Sigmoid colon (tissue), 7 donors: ENCODE measurements at places on chromosomes 6 and 20. TPM values are rescaled to one million over a fixed set of nuclear protein-coding genes. Genes with fewer than 3 reads are reported as not detected.
A peak's percentile ranks its signal among the peaks of the same experiment; 100 is the strongest.

The RIMS4 gene
- 0.55 TPM for total RNA-seq

The TINAG gene
- not detected for total RNA-seq

The BTNL2 gene
- total RNA-seq: not detected

The SSTR4 gene
- not detected for total RNA-seq

The PEDS1 gene
- 19.1 TPM for total RNA-seq

DNA sequence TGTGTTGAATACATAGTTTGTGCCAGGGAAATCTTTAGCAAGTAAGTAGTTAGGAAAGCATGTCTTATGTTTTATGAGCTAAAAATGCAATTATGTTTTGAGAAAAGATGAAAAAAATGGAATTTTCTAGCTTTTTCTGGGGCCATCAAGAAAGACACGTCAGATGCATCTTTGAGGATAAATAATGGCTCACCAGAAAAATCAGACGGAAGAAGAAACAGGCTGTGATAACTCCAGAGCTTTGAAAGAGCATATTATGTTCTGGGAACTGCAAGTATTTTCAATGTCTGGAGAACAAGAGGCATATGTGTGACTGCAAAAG lies 173.7 kb downstream of the CLVS2 start:
- DNase-seq: no peak

GRCh38 chr20:8780915-8781314 lies 288.0 kb upstream of the PLCB4 start:
- DNase-seq: no peak

DNA sequence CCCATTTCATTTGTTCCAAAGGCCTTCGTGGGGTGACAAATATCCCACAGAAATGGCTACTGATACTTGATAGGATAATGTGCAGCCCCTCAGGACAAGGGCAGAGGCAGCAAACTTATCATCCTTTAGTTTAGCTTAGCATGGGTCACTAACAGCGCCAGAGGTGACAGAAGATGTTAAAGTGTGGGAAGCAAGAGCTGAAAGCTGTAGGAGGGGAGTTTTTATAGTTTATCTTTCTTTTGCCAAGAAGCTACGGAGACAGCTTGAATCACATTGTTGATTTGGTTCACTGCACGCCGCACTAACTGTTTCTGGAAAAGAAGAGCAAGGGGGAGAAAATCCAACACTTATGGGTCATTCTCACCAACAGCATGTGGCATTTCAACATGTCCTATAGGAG lies 773.9 kb upstream of the MMS22L start:
- DNase-seq: no peak

GRCh38 chr6:132101535-132101934 lies 150.4 kb upstream of the CCN2 start:
- DNase-seq: no peak

DNA sequence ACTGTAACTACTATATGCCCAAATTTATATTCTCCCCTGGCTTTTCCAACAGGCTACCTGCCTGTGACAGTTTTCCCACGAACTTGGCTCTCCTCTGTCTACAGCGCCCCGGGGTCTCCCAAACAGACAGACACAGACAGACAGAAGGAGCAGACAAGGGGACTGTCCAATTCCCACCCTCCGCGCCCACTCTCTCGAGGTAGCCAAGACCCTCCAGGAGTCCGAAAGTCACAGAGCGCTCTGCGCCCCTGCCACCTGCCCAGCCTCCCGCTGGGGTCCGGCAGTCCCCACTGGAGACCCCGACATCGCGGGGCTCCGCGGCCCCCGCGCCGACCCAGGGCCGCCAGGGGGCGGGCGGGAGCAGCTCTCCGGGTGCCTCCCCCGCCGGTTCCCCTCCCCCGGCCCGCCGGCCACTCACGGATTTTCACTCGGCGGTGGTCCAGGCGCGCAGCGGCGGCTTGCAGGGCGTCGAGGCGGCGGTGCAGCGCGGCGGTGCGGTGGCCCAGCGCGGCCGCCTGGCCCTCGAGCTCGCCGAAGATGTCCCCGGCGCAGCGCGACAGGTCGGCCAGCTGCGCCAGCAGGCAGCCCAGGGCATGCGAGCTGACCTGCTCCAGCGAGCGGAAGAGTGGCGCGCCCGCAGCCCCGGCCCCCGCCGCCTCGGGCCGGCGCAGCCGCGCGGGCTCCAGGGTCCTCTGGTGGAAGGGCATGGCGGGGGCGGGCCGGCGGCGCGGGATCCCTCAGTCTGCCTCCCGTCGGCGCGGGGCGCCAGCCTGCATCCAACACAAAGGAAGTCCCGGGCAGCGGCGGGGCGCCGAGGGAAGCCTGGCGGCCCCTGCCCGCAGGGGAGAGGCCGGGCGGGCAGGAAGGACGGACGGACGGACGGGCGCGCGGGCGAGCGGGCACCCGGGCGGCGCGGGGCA lies 81.3 kb upstream of the CCDC28A start:
- DNase-seq: peak; percentile 85
